ENCODE measurements at places on chromosomes 1 and 21. TPM values are rescaled to one million over a fixed set of nuclear protein-coding genes. Genes with fewer than 3 reads are reported as not detected.

The LRRC71 gene
- not detected for total RNA-seq

The TGFB2 gene
- total RNA-seq = not detected

The KIAA0040 gene
- total RNA-seq = 35.4 TPM

The FCRL4 gene
- not detected for total RNA-seq

The GCSAML gene
- 0.14 TPM for total RNA-seq

- DNase-seq = no peak
Measured at GRCh38 chr1:32365445-32365844, 3.1 kb downstream of the TSSK3 start.

- no peak for DNase-seq
Measured at GRCh38 chr1:216563087-216563486, 139.8 kb upstream of the USH2A start.

GRCh38 chr21:28099001-28099705 is 893.5 kb downstream of the LTN1 start:
- no peak for DNase-seq

GRCh38 chr1:74429580-74429979 is 82.8 kb downstream of the LRRC53 start:
- no peak for DNase-seq

GRCh38 chr1:180231506-180231921 is 1.4 kb downstream of the LHX4 start:
- DNase-seq = peak; percentile 71

- peak; percentile 77 for DNase-seq
Measured at GRCh38 chr1:23799570-23800399, 769 bp downstream of the GALE start.

DNA sequence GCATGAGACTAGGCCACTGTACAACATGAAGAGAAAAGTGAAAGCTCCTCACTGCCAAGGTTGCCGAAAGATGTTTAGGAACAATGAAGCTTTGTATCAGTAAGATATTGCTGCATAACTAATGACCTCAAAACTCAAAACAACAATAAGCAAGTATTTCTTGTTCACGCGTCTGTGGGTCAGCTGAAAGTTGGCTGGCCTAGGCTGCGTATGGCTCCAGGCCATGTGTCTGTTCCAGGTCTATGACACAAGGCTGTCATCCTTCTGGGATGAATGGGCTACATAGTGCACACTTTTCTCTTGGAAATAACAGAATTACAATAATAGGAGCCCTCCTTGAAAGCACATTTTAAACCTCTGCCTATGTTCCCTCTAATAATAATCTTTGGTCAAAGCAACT is 515.9 kb downstream of the PLPP3 start:
- no peak for DNase-seq

DNA sequence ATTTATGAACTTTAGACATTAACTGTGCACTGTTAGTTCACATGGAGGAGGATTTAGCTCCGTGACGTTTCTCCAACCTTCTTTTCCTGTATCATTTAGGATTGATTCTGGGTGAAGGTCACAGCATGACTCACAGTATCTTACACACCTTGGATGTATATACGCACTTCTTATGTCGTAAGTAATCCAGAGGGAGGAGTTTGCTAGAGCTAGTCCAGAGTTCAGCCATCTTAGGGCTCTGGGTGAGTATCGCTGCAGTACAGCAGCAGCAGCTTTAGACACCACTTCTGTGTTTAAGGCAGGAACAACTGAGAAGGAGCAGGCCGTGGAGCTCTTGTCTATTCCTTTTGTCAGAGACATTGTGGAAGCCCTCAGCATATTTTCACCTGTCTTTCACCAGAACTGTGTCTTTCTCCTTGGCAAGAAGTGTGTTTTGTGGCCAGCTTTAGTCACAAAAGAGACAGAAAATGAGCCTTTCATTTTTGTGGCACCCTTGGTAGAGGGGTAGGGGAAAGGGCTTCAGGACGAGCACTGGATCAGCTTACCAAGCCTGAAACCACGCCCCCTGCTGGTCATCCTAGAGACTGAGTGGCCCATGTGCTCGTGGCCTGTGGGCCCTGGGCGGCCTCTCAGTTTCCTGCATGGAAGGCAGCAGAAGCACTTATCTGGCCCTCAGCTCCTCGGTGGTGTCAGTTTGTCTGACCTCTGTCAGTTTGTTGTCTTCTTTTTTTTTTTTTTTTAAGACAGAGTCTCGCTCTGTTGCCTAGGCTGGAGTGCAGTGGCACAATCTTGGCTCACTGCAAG is 64.0 kb downstream of the ADARB1 start:
- DNase-seq = peak; percentile 91

GRCh38 chr1:107529511-107530149 is 388.8 kb downstream of the NTNG1 start:
- DNase-seq = peak; percentile 64

- DNase-seq = no peak
Measured at GRCh38 chr1:94526152-94526980, 15.2 kb downstream of the F3 start.
